A549 treated with CpdA at 1 μM for 4 hours (cell line): ENCODE measurements at places on chromosomes 3 and 15. TPM values are rescaled to one million over a fixed set of nuclear protein-coding genes. Genes with fewer than 3 reads are reported as not detected.

TM4SF4 gene
- 29.3 to 43.4 TPM (median 35.2 TPM) in 5 replicates for total RNA-seq

LSMEM2 gene
- 0.05 to 0.14 TPM (median 0.13 TPM) in 3 of 5 replicates, not detected in the others for total RNA-seq

KLHDC8B gene
- total RNA-seq, result 4.1 to 5.5 TPM (median 4.5 TPM) in 5 replicates

ZCWPW2 gene
- 0.06 TPM in 1 of 5 replicates, not detected in the others for total RNA-seq

IMPG2 gene
- total RNA-seq, result 0.01 to 0.02 TPM in 2 of 5 replicates, not detected in the others

RNF168 gene
- 4.2 to 5.6 TPM (median 4.5 TPM) in 5 replicates for total RNA-seq

LRRC34 gene
- total RNA-seq, result not detected in 5 replicates
